ENCODE measurements at places on chromosomes 4 and X. TPM values are rescaled to one million over a fixed set of nuclear protein-coding genes. Genes with fewer than 3 reads are reported as not detected.

MAGEC3 gene
- not detected for total RNA-seq

DNA sequence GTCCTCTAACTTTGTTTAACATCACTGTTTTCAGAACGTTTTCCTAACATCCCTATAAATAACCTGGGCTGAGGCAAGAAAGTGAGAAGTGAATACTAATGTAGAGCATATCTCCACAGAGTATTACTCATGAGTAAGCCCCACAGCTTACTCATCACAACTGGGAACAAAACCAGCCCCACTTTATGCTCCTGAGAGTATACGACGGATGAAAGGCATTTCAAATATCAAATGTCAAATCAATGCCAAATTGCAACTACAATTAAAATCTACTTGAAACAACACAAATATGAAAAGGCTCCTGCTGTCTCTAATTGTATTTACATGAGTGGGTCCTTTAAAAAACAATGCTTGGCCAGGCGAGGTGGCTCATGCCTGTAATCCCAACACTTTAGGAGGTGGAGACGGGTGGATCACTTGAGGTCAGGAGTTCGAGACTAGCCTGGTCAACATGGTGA, 41.2 kb downstream of the SH3RF1 start:
- no peaks in the 10 kb centered on the region for H3K36me3 ChIP-seq
- H3K4me1 ChIP-seq = no peaks in the 10 kb centered on the region
- no peak overlapping the region for H3K27ac ChIP-seq
- no peak for DNase-seq
- no peak overlapping the region for H3K4me3 ChIP-seq
- H3K27me3 ChIP-seq = no peaks in the 10 kb centered on the region

RNF150 gene
- total RNA-seq = not detected

DNA sequence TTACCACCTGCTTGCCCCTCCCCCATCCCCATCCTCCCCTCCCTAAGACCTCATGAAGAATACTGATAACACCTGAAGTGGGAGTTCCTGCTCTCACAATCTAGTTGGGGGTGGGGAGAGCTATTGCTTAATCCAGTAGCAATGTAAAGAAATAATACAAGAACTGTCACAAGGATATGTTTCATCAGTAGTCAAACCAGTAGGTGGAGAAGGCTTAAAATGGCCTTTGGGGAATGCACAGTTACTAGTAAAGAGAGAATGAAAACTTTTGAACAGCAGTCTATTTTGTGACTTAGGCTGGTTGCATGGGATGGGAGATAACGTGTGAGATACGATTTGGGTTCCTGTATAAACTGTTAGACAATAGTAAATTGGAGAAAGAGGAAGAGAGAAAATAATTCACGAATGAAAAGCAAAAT, 6.0 kb downstream of the GALNT7 start:
- H3K4me1 ChIP-seq = peaks cover 57% of the 10 kb centered on the region
- no peaks in the 10 kb centered on the region for H3K27me3 ChIP-seq
- no peak overlapping the region for H3K4me3 ChIP-seq
- no peaks in the 10 kb centered on the region for H3K36me3 ChIP-seq
- DNase-seq = no peak

GUCY1A1 gene
- 0.25 TPM for total RNA-seq

DNA sequence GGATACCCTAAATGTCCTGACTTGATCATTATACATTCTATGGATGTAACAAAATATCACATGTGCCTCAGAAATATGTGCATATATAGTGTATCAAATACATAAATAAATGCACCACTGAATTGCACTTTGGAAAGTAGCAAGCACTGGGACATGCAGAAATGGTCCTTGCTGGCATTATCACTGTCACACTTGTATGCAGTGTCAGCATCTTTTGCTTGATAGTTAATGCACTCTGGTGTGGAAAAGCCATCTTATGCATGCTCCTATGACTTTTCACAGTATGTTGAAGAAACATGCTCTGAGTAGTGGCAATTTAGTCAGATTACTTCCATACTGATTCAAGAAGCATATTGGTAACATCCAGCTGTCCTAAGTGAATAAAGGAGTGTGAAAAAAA, 27.5 kb upstream of the REPS2 start:
- no peaks in the 10 kb centered on the region for H3K27me3 ChIP-seq
- no peak overlapping the region for H3K4me3 ChIP-seq
- DNase-seq = no peak
- H3K4me1 ChIP-seq = no peaks in the 10 kb centered on the region

DNA sequence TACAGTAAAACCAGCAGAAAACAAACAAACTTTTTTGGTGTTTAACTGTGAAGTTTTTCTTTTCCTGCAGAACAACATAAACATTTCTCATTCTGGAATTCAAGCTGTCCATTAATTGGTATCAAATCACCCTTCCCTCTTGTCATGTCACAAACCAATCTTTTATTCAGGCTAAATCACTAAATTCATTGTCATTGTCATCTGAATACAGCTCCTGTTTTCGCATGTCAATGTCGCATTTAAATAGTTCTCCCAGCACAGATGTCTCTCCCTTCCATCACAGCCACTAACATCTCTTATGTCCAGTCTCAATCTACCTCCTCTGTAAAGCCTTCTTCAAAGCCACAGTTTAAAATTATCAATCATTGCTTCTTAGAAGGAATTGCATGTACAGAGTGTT, 192.1 kb upstream of the PCDH10 start:
- H3K27me3 ChIP-seq = no peaks in the 10 kb centered on the region
- no peak for DNase-seq
- H3K27ac ChIP-seq = no peak overlapping the region
- no peaks in the 10 kb centered on the region for H3K36me3 ChIP-seq
- H3K4me1 ChIP-seq = no peaks in the 10 kb centered on the region

DNA sequence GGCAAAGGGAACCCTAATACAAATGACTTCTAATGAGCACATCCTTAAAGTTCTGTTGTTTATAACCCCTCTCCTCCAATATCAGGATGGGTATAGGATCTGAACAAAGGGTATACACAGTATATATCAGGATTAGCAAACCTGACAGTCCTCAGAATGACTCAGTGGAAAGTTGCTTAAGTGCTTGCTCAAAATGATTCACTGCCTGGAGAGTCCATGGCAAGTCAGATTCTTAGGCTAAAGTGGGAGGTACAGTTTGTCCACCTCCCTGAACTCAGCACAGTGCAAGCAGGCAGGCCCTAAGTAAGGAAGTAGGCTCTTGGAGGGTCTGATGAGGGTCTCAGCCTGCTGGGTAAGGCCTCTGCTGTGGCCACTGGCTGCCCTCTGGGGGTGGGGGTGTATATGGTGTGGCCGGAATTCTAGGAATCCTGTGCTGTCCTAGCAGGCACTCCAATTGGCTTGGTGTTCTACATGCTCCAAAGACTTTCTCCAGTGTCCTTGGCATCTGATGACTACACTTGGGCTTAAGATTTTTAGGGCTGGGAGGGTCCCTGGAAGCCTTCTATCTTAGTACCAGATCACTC, 54.3 kb downstream of the CHRDL1 start:
- H3K27ac ChIP-seq = no peak overlapping the region
- DNase-seq = no peak
- H3K4me3 ChIP-seq = no peak overlapping the region

- peaks cover 16% of the 10 kb centered on the region for H3K4me1 ChIP-seq
- peak; percentile 67 for DNase-seq
- peak overlapping the region; percentile 4 for H3K27ac ChIP-seq
- H3K27me3 ChIP-seq = no peaks in the 10 kb centered on the region
- no peaks in the 10 kb centered on the region for H3K36me3 ChIP-seq
Measured at GRCh38 chr4:109990261-109991257, 77.9 kb downstream of the EGF start.

GRCh38 chr4:37951461-37952352, 8.5 kb upstream of the PTTG2 start:
- H3K27ac ChIP-seq = no peak overlapping the region
- H3K4me3 ChIP-seq = no peak overlapping the region
- H3K27me3 ChIP-seq = no peaks in the 10 kb centered on the region

USP17L30 gene
- total RNA-seq = not detected

- H3K36me3 ChIP-seq = no peaks in the 10 kb centered on the region
- DNase-seq = no peak
- no peaks in the 10 kb centered on the region for H3K27me3 ChIP-seq
- no peak overlapping the region for H3K27ac ChIP-seq
- H3K4me3 ChIP-seq = no peak overlapping the region
Measured at GRCh38 chr4:7852568-7853185, 87.0 kb downstream of the AFAP1 start.

GABRG1 gene
- total RNA-seq = not detected

GRCh38 chr4:177079327-177079726, 230.3 kb upstream of the NEIL3 start:
- H3K4me3 ChIP-seq = no peak overlapping the region
- no peaks in the 10 kb centered on the region for H3K27me3 ChIP-seq
- H3K36me3 ChIP-seq = no peaks in the 10 kb centered on the region

GRCh38 chrX:44873415-44874276, 658 bp downstream of the KDM6A start:
- H3K4me1 ChIP-seq = peaks cover 30% of the 10 kb centered on the region
- H3K27me3 ChIP-seq = no peaks in the 10 kb centered on the region
- H3K36me3 ChIP-seq = no peaks in the 10 kb centered on the region
- DNase-seq = peak; percentile 73

DNA sequence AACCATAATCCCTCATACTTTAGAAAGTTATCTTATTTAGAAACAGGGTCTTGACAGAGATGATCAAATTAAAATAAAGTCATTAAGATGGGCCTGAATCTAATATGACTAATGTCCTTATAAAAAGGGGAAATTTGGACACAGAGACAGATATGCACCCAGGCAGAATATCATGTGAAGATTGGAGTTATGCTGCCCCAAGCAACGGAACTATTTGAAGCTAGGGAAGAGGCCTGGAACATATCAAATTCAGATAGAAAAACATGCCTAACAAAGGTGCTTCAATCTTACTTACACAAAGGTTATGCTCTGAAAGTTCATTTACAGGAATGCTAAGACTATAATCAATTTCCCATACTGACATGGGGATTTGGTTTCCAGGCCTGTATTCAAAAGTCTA, 112.7 kb upstream of the NAP1L5 start:
- H3K27me3 ChIP-seq = no peaks in the 10 kb centered on the region
- no peaks in the 10 kb centered on the region for H3K36me3 ChIP-seq
- no peak for DNase-seq
- no peaks in the 10 kb centered on the region for H3K4me1 ChIP-seq
- no peak overlapping the region for H3K4me3 ChIP-seq
- H3K27ac ChIP-seq = no peak overlapping the region

TREX2 gene
- total RNA-seq = 3.3 TPM

GRCh38 chrX:97267396-97268181, 383.9 kb downstream of the RPA4 start:
- H3K36me3 ChIP-seq = no peaks in the 10 kb centered on the region
- no peaks in the 10 kb centered on the region for H3K4me1 ChIP-seq
- no peak overlapping the region for H3K4me3 ChIP-seq
- DNase-seq = no peak
- no peaks in the 10 kb centered on the region for H3K27me3 ChIP-seq

DNA sequence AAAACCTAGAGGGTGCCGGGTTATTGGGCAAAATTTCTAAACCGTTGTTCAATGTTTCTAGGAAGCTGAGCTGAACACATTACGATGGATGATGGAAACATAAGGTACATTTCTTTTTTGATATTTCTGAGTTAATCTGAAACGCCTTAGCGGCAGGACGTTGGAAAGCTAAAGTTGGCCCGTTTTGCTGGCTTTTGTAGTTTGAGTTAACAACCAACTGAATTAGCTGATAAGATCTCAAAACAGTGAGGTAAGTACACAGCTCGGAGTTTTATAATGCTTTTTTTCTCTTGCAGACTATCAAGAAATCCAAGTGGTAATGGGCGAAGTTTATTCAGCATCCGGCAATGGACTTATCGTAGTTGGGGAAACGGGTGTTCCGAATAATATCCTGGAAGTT, 73.5 kb downstream of the PRSS12 start:
- peak; percentile 34 for DNase-seq
- H3K36me3 ChIP-seq = peaks cover 17% of the 10 kb centered on the region
- H3K4me1 ChIP-seq = peaks cover 30% of the 10 kb centered on the region
- H3K27ac ChIP-seq = peak overlapping the region; percentile 95
- H3K4me3 ChIP-seq = peak overlapping the region; percentile 81

WDR17 gene
- 8.8 TPM for total RNA-seq

GRCh38 chrX:132393992-132394391, 94.8 kb downstream of the MBNL3 start:
- DNase-seq = no peak
- no peak overlapping the region for H3K27ac ChIP-seq
- peaks cover 7% of the 10 kb centered on the region for H3K36me3 ChIP-seq
- H3K27me3 ChIP-seq = no peaks in the 10 kb centered on the region

- H3K36me3 ChIP-seq = no peaks in the 10 kb centered on the region
- DNase-seq = peak; percentile 37
- no peaks in the 10 kb centered on the region for H3K27me3 ChIP-seq
- H3K27ac ChIP-seq = no peak overlapping the region
- peaks cover 25% of the 10 kb centered on the region for H3K4me1 ChIP-seq
Measured at GRCh38 chrX:120309873-120310705, 1.2 kb downstream of the TMEM255A start.

GRCh38 chr4:140004922-140005627, 148.9 kb downstream of the MAML3 start:
- no peak overlapping the region for H3K27ac ChIP-seq
- H3K4me3 ChIP-seq = no peak overlapping the region
- no peaks in the 10 kb centered on the region for H3K27me3 ChIP-seq
- no peaks in the 10 kb centered on the region for H3K36me3 ChIP-seq
- no peak for DNase-seq

DNA sequence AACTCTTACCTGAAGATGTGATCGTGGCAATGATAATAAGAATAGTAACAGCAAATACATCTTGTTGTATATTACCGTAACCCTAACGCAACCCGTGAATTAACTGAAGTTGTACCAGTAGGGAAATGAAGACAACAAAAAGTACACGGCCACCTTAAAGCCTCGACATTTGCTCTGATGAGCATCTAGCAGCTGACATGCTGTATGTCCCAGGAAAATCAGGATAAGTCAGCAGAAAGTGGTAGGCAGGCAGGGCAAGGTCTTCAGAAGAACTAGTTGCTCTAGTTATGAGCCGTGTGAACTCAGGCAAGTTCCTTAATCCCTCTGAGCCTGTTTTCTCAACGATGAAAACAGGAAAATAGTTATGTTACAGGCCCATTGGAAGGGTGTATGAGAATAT, 7.7 kb upstream of the ASB5 start:
- no peaks in the 10 kb centered on the region for H3K4me1 ChIP-seq
- no peak overlapping the region for H3K4me3 ChIP-seq

GRCh38 chr4:1379801-1380331, 26.4 kb downstream of the NKX1-1 start:
- H3K4me1 ChIP-seq = no peaks in the 10 kb centered on the region
- DNase-seq = no peak
- H3K4me3 ChIP-seq = no peak overlapping the region
- H3K36me3 ChIP-seq = peaks cover 3% of the 10 kb centered on the region
- H3K27ac ChIP-seq = no peak overlapping the region

GRCh38 chrX:94515009-94515408, 841.0 kb downstream of the FAM133A start:
- H3K27ac ChIP-seq = no peak overlapping the region
- H3K36me3 ChIP-seq = no peaks in the 10 kb centered on the region

FAM53A gene
- 1.8 TPM for total RNA-seq

All from B cell (primary cell).